ENCODE measurements at places on chromosomes 7 and 10.

- DNase-seq, result no peak
Observed at GRCh38 chr10:124240839-124241291, 147.5 kb upstream of the CHST15 start.

DNA sequence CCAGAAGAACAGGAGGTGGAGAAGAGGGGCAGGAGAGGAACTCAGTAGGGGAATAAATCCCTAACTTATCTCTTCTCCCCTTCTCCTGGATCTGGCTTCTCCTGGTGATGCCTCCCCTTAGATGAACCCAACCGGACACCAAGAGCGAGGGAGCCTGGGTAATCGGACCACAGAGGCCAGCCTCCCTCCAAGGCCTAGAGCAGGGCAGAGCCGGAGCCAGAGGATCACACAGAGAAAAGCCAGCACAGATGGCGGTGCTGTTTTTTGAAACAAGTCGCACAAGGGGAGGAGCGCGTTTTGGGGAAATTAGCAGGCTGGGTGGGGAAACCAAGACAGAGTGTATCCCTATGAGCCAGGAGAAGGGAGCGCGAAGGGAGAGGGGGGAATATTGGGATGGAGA is 4.9 kb upstream of the SRRM3 start:
- DNase-seq, result no peak

DNA sequence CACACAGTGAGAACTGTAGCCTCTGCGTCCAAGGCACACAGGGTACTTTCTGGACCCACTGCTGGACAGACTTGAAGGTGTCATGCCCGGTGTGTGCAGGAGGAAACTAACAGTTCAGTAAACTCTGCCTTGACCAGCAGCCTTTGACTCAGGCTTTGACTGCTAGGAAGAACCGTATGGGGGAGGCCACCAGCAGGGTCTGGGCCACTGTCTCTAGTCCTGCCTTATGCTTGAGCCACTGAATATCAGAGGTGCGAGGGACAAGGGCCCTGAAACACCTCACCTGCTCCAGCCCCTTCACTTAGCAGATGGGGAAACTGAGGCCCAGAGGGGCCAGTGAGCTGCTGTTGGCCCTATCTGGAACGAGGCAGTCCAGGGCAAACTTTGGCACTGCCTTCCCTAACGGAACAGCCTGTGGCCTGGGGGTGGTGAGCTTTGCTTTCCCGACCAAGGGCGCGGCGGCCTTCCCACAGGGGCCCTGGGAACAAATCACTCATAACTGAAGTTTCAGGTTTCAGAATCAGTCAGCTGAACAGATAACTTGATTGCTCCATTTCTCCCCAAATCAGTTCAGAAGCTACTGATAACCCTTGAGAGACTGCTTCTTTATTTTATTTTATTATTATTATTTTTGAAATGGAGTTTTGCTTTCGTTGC is 130.0 kb downstream of the FAM53B start:
- DNase-seq, result no peak

DNA sequence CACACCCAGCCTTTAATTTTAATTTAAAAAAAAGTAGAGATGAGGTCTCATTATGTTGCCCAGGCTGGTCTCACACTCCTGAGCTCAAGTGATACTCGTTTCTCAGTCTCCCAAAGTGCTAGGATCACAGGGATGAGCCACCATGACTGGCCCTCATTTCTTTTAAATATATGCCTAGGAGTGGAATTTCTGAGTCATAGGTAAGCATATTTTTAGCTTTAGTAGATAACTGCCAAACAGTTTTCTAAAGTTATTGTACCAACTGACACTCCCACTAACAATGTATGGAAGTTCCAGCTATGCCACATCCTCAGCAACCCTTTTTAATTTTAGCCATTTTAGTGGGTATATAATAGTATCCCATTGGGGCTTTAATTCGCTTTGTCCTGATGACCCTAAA is 13.8 kb upstream of the PPIF start:
- peak; percentile 70 for DNase-seq

DNA sequence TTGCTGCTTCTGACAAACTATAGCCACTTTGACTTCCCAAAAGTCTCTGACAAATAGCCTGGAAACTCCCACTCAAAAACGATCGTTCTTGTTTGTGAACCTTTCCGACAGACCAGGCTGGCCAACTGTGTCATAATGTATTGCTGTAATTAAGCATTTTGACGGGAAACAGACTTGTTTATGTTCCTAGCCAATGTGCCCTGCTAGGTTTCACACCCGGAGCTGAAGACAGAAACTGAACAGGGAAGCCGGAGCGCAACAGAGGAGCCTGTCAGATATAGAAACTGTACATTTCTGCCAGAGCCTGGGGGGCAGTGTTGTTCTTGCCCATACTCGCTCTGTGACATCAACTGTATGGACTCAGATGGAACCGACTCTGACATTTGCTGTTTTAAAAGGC is 55.3 kb upstream of the C7orf33 start:
- no peak for DNase-seq

DNA sequence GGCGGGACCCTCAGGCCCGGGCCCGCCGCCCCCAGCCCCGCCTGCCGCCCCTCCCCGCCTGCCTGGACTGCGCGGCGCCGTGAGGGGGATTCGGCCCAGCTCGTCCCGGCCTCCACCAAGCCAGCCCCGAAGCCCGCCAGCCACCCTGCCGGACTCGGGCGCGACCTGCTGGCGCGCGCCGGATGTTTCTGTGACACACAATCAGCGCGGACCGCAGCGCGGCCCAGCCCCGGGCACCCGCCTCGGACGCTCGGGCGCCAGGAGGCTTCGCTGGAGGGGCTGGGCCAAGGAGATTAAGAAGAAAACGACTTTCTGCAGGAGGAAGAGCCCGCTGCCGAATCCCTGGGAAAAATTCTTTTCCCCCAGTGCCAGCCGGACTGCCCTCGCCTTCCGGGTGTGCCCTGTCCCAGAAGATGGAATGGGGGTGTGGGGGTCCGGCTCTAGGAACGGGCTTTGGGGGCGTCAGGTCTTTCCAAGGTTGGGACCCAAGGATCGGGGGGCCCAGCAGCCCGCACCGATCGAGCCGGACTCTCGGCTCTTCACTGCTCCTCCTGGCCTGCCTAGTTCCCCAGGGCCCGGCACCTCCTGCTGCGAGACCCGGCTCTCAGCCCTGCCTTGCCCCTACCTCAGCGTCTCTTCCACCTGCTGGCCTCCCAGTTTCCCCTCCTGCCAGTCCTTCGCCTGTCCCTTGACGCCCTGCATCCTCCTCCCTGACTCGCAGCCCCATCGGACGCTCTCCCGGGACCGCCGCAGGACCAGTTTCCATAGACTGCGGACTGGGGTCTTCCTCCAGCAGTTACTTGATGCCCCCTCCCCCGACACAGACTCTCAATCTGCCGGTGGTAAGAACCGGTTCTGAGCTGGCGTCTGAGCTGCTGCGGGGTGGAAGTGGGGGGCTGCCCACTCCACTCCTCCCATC is 82.7 kb downstream of the PAX2 start:
- no peak for DNase-seq

GRCh38 chr10:50508315-50509051 is 115.3 kb downstream of the SGMS1 start:
- no peak for DNase-seq
